ACHN (cell line): ENCODE measurements at places on chromosomes 16 and 17.

DNA sequence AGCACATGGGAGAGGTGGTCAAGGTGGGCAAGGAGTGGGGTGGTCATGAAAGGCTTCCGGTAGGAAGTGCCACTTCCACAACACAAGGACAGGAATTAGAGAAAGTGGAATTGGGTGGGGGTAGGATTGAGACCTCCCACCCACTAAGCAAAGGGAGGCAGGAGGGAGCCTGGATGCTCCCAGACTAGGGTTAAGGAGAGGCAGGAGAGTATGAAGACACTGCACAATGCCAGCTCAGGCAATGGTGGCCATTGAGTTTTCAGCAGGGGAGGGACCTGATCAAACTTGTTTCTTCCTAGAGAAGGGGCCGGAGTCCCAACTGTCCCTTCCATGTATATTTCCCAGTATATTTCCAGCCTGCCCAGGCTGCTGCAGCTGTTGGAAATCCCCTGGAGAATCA, 3.1 kb upstream of the RAB11FIP4 start:
- no peak for DNase-seq

DNA sequence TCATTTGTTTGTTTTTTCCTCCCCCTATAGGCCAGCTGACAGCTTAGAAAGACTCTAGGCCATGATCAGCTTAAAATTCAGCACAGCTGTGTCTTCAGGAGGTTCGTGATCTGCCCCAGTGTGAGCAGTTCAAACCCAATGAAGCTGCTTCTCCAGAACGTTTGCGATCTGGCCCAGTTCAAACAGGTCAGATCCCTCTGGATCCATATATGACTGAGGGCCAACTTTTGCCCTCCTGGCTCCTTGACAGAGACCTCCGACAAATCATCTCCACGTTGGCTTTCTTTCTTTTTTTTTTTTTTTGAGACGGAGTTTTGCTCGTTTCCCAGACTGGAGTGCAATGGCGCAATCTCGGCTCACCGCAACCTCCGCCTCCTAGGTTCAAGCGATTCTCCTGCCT, 50.2 kb upstream of the ATF7IP2 start:
- DNase-seq = no peak

GRCh38 chr16:88650749-88651275, at the start of gene CYBA:
Gene CYBA (minus strand): TSS chr16:88651053. CDS start chr16:88651013, 40 bp downstream.
- peak; percentile 82 for DNase-seq

- DNase-seq = peak; percentile 48
These were observed 668 bp downstream of the MMP15 start for GRCh38 chr16:58026139-58026704.

- DNase-seq = no peak
These were observed 70.5 kb downstream of the ZNF778 start for GRCh38 chr16:89287777-89288576.

GRCh38 chr16:4415538-4416199, 727 bp downstream of the CORO7 start:
- peak; percentile 44 for DNase-seq

DNA sequence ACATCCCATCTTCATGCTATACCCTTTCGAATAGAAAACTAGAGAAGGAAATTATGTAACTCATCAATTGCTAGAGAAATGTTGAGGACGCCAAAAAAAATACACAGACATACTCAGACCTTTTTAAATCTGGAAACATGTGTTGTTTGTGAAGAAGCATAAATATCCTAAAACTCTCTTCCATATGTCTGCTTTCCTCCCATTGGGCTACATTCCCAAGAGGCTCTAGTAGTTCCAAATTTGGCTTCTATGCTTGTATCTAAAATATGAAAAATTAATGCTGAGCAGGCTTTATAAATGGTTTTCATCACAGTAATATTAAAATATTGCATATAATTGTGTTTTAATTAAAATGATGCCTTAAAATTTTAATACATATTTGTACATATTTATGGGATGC, 297.9 kb upstream of the PSMD7 start:
- DNase-seq = no peak

GRCh38 chr16:84950906-84951305, 60.4 kb downstream of the ZDHHC7 start:
- DNase-seq = peak; percentile 24

- no peak for DNase-seq
These were observed 34.0 kb downstream of the CIBAR2 start for GRCh38 chr16:85078226-85078625.

DNA sequence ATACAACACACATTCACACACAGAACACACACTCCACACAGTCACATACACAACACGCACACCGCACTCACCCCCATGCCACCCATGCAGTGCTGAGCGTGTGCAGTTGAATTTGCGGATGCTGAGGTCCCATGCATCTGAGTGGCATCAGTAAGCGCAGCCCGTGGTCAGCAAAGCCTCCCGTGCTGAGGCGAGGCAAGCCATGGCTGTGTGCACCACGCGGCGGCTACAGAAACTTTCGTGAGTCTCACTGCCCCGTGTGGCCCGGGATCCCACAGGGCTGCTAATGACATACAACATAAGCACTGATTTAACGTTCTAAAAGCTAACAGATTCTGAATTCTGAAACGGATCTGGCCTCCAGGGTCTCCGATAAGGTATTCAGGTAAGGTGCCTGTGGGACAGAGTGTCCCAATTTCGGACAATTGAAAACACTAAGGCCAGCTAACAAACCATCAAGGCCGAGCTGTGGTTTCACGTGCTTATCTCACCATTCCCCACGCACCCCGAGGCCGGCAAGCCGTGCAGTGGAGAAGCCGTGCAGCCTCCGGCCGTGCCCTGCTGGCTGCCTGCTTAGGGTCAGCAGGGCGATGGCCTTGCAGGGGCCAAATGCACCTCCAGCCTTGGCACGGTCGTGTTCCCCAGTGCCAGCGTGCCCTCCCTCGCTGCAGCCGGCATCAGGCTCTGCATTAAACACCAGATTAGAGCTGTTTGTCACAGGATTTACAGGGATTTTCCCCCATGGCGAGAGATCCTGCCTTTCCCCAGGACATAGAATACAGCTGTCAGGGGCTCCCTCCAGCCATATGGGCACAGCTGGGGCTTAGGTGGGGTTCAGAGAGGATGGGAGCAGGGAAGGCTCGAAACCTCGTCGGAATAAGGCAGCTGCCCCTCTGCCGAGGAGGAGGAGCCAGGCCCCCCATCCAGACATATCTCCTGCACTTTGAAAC, 191.7 kb downstream of the C16orf95 start:
- DNase-seq = no peak

GRCh38 chr17:50026046-50026675, 29.7 kb upstream of the ITGA3 start:
- DNase-seq = no peak

- no peak for DNase-seq
These were observed 19.7 kb downstream of the BAHCC1 start for GRCh38 chr17:81414756-81415516.

- no peak for DNase-seq
These were observed 727 bp upstream of the USP31 start for GRCh38 chr16:23149993-23150364.

- no peak for DNase-seq
These were observed 23.3 kb downstream of the GPR179 start for GRCh38 chr17:38320482-38320881.

GRCh38 chr17:29407856-29408255, 17.7 kb downstream of the TAOK1 start:
- DNase-seq = no peak

DNA sequence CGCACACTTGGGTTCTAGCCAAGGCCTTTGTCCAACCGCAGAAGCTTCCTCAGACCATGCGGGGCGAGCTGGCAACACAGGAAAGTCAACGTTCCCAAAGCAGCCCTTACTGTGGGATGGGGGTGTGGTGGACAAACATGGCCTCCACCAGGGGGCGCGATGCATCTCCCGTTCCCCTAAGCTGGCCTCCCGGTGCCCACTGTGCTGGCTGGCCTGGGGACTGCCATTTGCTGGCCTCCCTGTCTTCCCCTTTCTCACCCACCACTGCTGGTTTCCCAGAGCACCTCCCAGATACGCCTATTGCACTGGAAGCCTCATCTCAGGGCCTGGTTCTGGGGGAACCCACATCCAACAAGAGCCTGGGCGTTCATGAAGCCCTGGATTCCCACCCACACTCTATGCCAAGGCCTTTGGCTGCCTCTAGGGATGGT, 145.3 kb downstream of the IRF8 start:
- peak; percentile 44 for DNase-seq

- DNase-seq = no peak
These were observed 1.4 kb downstream of the STAT5A start for GRCh38 chr17:42289611-42290181.

DNA sequence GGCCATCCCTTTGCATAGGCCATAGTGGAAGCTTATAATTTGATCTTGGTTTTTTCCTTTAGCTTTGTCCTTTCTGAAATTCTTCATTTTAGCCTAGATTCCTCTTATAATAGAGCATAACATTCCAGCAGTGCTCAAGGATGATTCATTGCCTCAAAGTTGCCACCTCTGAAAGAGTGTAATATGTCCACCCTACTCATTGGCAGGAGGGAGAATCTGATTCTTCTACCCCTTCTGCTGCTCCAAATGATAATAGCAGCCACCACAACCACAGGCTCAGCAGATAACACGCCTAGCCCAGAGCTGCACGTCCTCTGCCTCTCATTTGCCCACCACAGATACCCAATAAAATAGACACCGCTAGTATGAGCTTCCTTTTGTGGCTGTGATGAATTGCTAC, 337.4 kb upstream of the HSBP1 start:
- peak; percentile 9 for DNase-seq

DNA sequence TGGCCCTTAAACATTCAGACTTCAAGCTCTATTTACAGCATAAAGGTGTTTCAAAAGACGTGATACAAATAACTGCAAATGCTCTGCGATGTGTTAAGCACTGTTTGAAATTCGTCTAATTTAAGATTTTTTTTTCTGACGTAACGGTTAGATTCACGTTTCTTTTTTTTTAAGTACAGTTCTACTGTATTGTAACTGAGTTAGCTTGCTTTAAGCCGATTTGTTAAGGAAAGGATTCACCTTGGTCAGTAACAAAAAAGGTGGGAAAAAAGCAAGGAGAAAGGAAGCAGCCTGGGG, 681 bp upstream of the MAPT start:
- no peak for DNase-seq

GRCh38 chr16:89921702-89922476, 1.3 kb upstream of the TUBB3 start:
- DNase-seq = peak; percentile 95

DNA sequence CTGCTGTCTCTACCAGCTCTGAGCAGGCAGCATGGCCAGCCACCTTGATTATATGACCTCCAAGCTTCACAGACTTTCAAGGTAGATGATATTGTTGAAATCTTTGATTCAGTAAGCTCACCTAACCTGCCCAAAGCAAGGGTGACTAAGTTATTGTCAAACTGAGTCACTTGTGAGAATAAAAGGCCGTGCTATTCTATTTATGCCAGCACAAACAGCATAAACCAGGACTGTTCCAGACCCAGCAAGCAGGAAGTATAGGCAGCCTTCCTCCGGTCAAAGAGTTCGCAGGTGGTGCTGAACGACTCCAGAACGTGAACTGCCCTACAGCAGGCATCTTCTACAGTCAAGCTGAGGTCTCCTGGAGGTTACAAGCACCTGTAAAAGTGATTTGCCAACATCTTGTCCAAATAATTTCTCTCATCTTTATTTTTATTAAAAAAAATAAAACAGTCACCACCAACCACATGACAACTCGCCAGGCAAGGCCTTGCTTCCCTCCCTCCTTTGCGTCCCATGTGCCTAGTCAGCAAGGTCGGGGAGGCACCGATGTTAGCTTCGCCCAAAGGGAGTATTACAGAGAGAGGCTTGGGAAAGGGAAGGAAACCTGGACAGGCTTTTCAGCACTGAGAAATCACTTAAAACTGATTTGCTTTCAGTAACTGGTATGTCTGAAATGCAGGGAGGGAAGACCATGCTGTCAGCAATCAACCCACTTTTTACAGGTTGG, 10.8 kb downstream of the ARL2BP start:
- no peak for DNase-seq

DNA sequence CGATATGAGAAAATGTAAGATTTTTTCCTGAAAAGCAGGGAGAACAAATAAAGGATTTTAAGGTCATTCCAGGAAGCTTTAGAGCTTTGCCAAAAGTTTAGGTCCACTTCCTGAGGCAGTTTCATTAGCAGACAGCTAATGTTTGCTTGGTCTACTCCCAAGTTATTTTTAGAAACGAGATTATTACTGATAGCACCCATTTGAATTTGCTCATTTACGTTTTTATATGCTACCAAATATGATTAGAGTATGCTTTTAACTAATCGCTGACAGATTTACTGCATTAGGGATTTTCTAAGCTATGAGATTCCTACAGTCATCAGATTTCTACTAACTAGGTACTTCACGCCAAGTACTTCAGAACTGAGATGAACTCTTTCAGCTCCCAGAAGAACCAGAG, 98.1 kb downstream of the WNT3 start:
- DNase-seq = no peak

GRCh38 chr16:25023556-25023955, 8.4 kb upstream of the ARHGAP17 start:
- DNase-seq = no peak

- no peak for DNase-seq
These were observed 269.5 kb downstream of the STX8 start for GRCh38 chr17:9306086-9306485.

GRCh38 chr17:45628019-45628418, 137.5 kb upstream of the PLEKHM1 start:
- no peak for DNase-seq

GRCh38 chr16:48365025-48365600, 20.1 kb downstream of the SIAH1 start:
- DNase-seq = peak; percentile 66

DNA sequence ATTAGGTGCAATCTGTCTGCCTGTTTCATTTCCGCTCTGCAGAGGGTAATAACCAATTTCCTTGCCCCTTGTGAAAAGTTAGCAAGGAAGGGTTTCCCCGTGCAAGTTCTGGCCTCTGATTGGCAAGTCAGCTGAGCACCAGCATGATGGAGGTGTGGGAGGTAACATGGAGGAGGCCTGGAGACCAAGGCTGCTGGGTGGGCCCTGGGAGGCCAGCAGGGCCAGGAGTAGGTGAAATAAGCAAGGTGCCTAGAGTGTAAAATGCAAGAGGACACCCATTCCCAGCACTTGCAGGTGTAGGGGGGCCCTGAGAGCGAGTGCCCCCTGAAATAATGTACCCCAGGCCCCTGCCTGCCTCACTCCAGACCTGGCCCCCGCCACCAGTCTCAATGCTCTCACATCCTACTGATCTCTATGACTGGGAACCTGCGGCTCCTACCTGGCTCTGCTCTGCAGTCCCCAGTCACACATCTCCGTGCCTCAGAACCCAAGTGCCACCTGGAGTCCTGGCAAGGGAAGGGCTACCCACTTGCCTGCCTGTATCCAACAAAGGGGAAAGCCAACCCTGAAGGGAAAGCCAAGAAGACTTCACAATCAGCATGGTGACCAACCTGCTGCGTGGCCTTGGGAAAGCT, 116.2 kb downstream of the C16orf78 start:
- DNase-seq = no peak

- no peak for DNase-seq
These were observed 12.7 kb downstream of the ITGA2B start for GRCh38 chr17:44376779-44377178.

- DNase-seq = peak; percentile 66
These were observed 3.8 kb downstream of the ERCC4 start for GRCh38 chr16:13923703-13924298.

- DNase-seq = no peak
These were observed 40.6 kb upstream of the HAS3 start for GRCh38 chr16:69064764-69065313.
